Activated CD4-positive, alpha-beta memory T cell treated with anti-CD3 and anti-CD28 coated beads for 36 hours (primary cell): ENCODE measurements at places on chromosomes 6 and 20.

DNA sequence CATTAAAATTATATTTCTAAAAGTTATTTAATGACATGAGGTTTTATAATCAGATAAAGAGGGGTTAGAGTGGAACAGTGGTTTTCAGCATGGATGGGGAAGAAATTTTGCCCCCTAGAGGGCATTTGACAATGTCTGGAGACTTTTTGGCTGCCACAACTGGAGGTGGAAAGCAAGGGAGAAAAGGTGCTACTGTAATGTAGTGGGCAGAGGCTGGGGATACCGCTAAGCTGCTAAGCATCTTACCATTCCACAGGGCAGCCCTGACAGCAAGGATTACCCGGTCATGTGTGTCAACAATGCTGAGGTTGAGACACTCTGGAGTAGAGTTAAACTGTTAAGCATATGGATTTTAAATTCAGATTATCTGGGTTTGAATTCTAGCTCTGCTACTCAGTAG, 52.9 kb upstream of the FABP7 start:
- no peak for DNase-seq

- DNase-seq: no peak
Measured at GRCh38 chr6:36867471-36868224, 7.0 kb downstream of the PPIL1 start.

DNA sequence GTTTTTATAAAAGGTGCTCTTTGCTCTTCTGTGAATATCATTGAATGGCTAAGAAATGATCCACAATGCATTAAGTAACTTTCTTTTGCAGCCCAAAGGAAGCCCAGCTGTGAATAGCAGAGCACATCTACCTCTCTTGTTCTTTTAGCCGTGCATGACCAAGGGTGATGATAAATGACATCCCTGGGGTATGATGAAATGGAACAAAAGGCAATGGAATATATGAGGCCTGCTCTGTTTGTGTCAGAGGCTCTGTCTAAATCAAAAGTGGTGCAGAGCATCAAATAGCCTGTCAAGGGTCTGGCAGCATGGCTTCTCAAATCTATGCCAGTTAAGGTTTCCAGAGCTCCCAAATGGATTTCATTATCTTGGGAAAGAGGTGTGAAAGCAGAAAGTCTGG, 362.6 kb upstream of the RNF217 start:
- DNase-seq: no peak

DNA sequence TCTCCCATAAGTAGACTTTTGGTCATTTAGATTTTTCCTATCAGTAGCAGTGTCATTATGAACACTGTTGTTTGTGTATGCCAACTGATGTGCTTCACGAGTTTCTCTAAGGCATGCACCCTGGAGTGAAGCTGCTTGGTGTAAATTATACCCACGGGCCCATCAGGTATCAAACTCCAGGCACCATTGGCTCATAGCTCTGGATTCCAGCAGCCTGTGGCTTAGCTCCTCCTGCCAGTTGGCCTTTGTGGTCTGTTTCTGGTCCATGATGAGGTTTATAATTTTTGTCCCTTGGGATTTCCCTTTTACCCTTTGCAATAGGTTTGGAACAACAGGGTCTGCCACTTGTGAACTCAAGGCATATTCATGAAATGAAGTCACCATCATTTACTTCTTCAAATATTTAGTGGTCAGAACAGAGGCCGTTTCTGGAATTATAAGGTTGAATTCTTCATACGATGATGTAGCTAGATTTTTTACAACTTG, 350.5 kb downstream of the PRL start:
- no peak for DNase-seq

- no peak for DNase-seq
Measured at GRCh38 chr20:23059846-23060245, 10.4 kb upstream of the THBD start.

- DNase-seq: no peak
Measured at GRCh38 chr6:56357616-56358373, 110.4 kb upstream of the COL21A1 start.

DNA sequence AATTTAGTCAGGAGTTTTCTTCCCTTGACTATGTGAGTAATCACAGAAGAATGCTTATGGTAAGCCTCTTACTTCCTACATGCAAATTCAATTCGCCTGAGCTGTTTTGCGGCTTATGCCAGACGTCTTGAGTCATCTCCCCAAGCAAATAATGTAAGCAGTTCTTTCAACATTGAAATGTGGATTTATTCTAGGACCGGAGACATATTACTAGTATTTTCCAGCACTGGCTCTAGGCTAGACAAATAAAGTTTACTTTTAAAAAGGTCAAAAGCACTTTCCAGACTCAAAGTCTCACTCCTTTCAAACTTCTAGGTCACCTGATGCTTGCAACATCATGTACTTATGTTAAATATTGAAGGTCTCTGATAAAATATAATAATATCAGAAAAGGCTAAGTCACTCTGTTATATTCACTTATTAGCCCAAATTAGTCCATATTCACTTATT, 38.1 kb upstream of the NOX3 start:
- peak; percentile 62 for DNase-seq

DNA sequence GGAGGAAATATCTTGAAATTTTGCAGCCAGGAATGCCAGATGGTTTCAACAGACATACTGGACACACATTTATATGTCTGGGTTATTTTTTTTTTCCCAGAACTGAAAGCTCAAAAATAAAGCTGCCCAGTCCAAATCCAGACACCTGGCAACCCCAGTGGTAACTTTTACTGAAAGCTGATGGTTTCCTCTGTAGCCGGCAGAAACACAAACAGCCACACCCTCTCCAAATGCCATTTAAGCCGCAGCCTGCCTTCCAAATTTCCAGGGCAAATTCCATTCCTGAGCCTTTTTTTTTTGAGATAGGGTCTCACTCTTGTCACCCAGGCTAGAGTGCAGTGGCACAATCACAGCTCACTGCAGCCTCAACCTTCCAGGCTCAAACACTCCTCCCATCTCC, 6.5 kb upstream of the PREX1 start:
- DNase-seq: no peak

- no peak for DNase-seq
Measured at GRCh38 chr6:79385893-79386292, 151.3 kb downstream of the LCA5 start.

DNA sequence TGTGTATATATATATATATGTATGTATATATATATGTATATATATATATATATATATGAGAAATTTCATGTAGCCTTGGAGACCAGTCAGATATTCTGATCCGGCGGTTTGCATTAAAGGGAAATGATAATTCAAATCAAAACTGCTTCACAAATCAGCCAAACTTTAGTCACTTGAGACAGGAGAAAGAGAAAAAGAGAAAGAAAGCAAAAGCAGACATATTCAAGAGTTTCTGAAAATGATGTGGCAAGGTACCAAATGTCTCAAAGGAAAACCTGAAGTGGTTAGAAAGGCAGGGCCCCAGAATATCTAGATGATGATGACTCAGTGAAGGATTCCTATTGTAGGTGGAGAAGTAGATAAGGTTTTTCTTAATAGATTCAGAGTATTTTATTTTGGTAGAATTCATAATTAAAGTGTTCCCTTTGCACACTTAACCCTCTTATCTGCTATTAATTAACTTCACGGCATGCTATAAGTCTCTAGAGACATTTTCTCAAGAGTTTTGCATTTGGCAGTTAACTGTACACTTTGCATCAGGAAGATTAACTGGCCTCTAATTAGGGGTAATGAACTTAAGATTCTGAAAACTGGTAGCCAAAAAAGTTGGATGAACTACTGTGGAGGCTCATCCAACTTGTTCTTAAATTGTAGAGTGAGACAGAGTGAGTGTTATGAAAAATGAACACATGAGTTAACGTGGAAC, 50.1 kb upstream of the ASF1A start:
- no peak for DNase-seq

DNA sequence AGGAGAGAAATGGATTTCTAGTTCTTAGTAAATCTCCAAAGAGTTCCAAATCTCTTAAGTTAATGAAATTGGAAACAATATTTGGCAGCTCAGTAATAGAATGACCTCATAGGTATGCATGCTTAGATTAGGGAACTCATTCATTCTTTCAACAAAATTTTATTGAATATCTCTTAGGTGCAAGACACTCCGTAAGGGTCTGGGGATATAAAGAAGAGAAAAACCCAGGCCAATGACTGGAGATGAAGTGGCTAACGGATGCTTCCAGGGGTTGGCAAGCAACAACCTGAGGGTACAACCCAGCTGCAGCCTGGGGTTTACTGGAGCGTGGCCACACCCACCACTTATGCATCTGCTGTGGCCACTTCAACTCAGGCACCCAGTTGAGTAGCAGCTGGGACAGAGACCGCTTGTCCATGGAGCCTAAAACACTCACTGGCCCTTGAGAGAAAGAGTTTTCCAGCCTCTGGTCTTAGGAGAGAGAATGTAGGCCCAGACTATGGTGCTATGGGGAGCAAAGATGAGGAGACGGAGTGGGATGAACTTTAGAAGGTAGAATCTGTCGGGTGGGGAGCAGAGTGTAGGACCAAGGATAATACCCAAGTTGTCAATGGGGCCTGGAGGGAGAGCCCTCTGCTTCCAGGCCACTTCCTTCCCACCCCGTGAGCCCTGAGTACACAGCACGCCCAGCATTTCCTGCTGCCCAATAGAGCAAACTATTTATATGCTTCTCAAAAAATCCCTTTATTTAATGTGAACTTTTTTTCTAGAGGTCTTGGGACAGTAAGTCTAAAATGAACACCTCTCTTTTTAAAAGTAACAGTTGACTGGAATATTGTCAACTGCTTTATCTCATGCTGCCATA, 46.8 kb upstream of the PXDC1 start:
- no peak for DNase-seq

- DNase-seq: peak; percentile 77
Measured at GRCh38 chr20:49276161-49276960, 1.5 kb downstream of the ZNFX1 start.

DNA sequence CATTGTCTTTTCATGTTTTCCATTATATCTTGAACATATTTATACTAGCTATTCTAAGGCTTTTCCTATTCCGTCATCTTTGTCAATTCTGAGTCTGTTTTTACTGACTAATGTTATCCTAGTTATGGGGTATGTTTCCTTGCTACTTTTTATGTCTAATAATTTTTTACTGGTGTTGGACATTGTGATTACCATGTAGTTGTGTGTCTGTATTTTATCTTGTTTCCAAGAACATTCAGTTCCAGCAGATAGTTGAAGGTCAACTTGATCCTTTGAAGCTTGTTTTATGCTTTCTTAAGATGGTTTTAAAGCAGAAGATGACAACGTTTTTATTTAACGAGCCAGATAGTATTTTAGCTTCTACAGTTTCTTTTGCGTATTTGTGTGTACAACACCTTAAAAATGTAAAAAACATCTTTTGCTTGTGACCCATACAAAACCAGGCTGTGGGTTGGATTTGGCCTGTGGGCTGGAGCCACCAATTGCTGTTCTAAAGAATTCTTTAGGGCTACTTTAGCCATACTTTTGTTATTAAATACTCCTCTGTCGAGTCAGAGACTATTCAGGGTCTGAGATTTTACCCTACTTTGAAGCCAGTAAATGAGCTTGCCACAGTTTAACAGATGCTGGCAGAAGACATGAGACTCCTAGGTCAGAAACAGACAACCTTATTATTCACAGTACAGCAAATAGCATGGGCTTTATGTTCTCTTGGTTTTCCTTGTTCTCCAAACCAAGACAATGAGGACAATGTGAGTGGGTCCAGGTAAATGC, 38.7 kb upstream of the REV3L start:
- no peak for DNase-seq

DNA sequence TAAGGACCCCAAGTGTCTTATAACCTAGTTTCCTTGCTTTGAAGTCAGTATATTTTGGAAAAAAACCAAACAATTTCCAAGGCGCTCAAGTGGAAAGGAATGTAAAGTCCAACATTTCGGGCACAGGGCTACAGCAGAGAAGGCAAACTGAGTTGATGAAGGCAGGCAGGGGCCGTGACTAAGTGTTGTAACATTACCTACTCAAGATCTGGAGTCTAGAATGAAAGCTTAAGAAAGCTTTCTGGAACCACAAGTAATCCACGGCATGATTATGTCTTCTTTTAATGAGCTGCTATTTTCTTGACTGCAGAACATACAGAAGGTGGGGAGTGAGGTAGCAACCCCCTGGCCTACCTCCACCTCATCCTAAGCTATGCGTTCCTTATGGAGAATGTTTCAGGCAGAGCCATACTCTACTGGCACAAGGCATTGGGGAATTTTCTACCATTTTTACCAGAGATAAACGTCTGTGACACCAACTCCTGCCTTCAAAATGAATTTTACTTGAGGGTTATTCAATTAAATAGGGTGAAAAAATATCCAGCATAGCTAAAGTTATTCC, 4.3 kb downstream of the PPP1R10 start:
- no peak for DNase-seq

DNA sequence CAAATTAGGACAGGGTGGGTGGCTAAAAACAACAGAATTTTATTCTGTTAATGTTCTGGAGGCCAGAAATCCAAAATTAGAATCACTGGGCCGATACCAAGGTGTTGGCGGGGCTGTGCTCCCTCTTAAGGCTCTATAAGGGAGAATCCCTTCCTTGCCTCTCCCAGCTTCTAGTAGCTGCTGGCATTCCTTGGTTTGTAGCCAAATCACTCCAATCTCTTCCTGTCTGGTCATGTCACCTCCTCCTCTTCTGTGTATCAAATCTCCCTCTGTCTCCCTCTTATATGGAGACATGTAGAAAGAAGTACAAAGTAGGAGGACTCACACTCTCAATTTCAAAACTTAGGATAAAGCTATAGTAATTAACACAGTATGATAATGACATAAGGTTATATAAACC, 102.9 kb upstream of the SIRPA start:
- DNase-seq: no peak

DNA sequence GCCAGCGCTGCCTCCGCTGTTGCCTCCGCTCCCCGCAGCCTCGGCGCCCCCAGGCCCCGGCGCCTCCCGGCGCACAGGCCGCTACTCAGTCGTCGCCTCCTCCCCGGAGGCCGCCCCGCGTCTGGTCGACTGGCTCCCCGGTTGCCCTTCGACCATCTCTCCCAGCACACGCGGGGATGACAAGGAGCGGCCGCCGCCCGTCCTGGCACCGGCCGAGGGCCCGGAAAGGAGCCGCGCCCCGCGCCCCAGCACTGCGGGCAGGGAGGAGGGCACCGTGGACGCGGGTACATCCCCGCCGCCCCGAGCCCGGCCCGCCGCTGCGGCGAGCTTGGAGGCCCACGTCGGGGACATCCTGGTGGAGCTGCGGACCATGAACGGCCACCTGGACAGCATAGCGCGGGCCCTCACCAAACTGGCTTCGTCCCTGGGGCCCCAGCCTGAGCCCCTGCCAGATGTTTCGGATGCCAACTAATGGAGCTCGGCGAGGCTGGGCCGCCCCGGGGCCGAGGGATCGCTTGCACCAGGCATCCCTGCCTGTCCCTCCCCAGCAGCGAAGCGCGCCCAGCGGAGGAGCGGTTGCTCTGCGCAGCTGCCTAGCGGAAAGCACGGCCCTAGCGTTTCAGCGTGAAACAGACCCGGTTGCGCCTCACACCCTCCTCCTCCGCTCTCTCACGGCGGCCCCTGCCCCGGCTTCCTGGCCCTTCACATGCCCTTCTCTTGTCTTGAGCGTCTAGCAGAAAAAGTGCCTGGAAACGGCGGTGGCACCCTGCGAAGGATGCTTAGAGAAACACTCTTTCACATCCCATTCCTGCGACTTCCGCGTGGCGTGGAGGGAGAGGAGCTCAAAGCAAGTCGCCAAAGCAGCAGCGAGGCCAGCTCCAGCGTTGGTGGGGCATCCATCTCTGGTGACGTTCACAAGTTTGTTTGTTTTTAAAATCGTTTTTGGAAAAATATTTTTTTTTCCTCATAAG, 285.8 kb upstream of the SUPT3H start:
- peak; percentile 69 for DNase-seq

GRCh38 chr20:56467968-56468315, 485 bp upstream of the RTF2 start:
- DNase-seq: no peak

GRCh38 chr20:10660661-10661060, 13.1 kb downstream of the JAG1 start:
- DNase-seq: no peak

- DNase-seq: no peak
Measured at GRCh38 chr20:58081846-58082245, 146.6 kb downstream of the ANKRD60 start.
